Activated naive CD8-positive, alpha-beta T cell treated with anti-CD3 and anti-CD28 coated beads, Interleukin-2, amount 10 ng/mL, durations not matched to agents 7 days and 5 days (primary cell): ENCODE measurements at places on chromosomes 6 and 20.

- no peak for DNase-seq
- H3K36me3 ChIP-seq = no peaks in the 10 kb centered on the region
- H3K27me3 ChIP-seq = peaks cover 13% of the 10 kb centered on the region
- no peak overlapping the region for H3K4me3 ChIP-seq
Observed at GRCh38 chr6:35970181-35970580, 49.3 kb upstream of the SRPK1 start.

DNA sequence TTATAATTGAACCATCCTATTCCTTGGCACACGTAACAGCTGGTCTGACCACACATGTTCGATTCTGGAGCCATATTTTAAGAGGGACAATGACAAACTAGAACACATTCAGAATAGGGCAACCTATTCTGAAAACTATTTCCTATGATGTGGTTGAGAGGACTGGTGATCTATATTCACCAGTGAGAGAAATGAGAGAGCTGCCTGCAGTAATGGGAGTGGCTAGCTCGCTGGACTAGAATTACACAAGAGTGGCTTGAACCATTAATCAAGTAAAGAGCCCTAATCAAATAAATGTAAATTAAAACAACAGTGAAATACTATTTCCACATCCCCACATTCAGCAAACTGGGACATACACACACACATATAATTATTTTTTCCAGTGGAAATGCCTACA is 55.3 kb upstream of the LY86 start:
- no peak for DNase-seq
- no peak overlapping the region for H3K27ac ChIP-seq
- no peak overlapping the region for H3K4me3 ChIP-seq

- H3K27ac ChIP-seq = no peak overlapping the region
- H3K4me1 ChIP-seq = no peaks in the 10 kb centered on the region
- H3K27me3 ChIP-seq = no peaks in the 10 kb centered on the region
- no peak for DNase-seq
Observed at GRCh38 chr6:65229825-65230224, 477.2 kb downstream of the EYS start.

DNA sequence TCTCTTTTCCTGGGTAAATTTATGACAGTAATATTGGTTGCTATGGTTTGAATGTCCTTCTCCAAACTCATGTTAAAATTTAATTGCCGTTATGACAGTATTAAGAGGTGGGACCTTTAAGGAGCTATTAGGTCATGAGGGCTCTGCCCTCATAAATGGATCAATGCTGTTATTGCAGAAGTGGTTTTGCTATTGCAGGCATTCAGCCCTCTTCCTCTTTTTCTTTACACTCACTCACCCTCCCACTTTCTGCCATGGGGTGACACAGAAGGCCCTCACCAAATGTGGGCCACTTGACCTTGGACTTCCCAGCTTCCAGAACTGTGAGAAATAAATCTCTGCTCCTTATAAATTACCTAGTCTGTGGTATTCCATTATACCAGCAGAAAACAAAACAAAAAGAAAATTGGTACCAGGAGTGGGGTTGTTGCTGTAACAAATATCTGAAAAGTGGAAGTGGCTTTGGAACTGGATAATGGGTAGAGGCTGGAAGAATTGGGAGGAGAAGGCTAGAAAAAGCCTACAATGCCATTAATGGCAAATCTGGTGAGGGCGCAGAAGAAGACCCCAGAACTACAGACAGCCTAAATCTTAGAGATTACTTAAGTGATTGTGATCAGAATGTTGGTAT is 24.8 kb upstream of the IGF2R start:
- no peak overlapping the region for H3K27ac ChIP-seq
- no peak overlapping the region for H3K4me3 ChIP-seq
- H3K4me1 ChIP-seq = peaks cover 8% of the 10 kb centered on the region
- peaks cover 5% of the 10 kb centered on the region for H3K36me3 ChIP-seq

- no peak for DNase-seq
- H3K27ac ChIP-seq = no peak overlapping the region
- no peak overlapping the region for H3K4me3 ChIP-seq
- H3K4me1 ChIP-seq = no peaks in the 10 kb centered on the region
Observed at GRCh38 chr20:2084703-2085102, 16.9 kb upstream of the STK35 start.

- no peak overlapping the region for H3K4me3 ChIP-seq
- DNase-seq = no peak
- no peak overlapping the region for H3K27ac ChIP-seq
- H3K4me1 ChIP-seq = peaks cover 40% of the 10 kb centered on the region
- H3K27me3 ChIP-seq = no peaks in the 10 kb centered on the region
Observed at GRCh38 chr6:118813775-118814174, 80.2 kb upstream of the ASF1A start.

- no peaks in the 10 kb centered on the region for H3K4me1 ChIP-seq
- H3K36me3 ChIP-seq = no peaks in the 10 kb centered on the region
- H3K27ac ChIP-seq = no peak overlapping the region
- peaks cover 2% of the 10 kb centered on the region for H3K27me3 ChIP-seq
Observed at GRCh38 chr6:75143191-75143590, 62.7 kb downstream of the COL12A1 start.

- H3K4me1 ChIP-seq = peaks cover 12% of the 10 kb centered on the region
- H3K27ac ChIP-seq = no peak overlapping the region
- DNase-seq = no peak
- no peak overlapping the region for H3K4me3 ChIP-seq
Observed at GRCh38 chr6:155523821-155524651, 68.4 kb upstream of the NOX3 start.

- peaks cover 30% of the 10 kb centered on the region for H3K4me1 ChIP-seq
- no peaks in the 10 kb centered on the region for H3K36me3 ChIP-seq
- peak overlapping the region; percentile 50 for H3K4me3 ChIP-seq
- peak overlapping the region; percentile 87 for H3K27ac ChIP-seq
Observed at GRCh38 chr6:157486572-157486971, 105.6 kb downstream of the ZDHHC14 start.

- no peaks in the 10 kb centered on the region for H3K36me3 ChIP-seq
- no peak for DNase-seq
- H3K4me1 ChIP-seq = no peaks in the 10 kb centered on the region
- H3K4me3 ChIP-seq = no peak overlapping the region
Observed at GRCh38 chr6:63912887-63913286, 277.3 kb downstream of the PHF3 start.

DNA sequence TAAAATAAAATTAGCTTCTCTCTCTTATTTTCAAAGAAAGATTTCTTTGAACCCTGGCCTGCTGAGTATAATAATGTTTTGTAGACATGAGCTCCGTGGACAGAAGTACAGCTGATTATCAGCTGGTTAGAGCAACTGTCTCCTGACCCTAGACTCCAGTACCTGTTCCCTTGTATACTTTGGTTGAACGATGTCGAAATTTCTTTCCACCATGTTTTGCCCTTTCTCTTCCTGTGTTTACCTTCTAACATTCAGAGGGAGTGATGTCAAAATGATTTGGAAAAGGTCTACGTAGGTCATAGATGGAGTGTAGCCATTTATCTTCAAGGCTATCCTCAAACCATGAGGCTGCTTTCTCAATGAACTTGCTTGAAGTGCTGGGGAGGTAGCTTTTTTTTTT is 16.8 kb upstream of the ADTRP start:
- no peak for DNase-seq
- no peak overlapping the region for H3K4me3 ChIP-seq
- H3K36me3 ChIP-seq = peaks cover 7% of the 10 kb centered on the region
